IPS DF 19.7 (cell line): ENCODE measurements at places on chromosomes 12 and 14.

GRCh38 chr14:80212023-80212397 lies 706 bp upstream of the DIO2 start:
- DNase-seq: no peak

DNA sequence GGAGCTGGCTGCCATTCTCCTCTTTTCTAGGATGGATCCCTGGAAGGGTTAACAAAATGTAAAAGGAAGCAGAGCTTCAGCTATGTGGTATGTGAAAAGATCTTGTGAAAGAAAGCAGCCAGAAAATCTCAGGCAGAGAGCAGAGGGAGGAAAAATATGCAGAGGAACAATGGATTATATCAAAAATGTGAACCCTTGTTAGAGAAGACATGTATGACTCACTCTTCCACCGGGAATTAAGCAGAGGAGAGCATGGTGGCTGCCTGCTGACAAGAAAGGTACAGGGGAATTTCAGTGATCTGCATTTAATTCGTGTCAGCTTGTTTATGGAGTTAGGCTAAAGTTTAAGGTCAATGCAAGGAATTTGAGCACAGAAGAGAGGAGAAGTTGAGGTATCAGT lies 46.3 kb downstream of the KCNA1 start:
- no peak for DNase-seq

DNA sequence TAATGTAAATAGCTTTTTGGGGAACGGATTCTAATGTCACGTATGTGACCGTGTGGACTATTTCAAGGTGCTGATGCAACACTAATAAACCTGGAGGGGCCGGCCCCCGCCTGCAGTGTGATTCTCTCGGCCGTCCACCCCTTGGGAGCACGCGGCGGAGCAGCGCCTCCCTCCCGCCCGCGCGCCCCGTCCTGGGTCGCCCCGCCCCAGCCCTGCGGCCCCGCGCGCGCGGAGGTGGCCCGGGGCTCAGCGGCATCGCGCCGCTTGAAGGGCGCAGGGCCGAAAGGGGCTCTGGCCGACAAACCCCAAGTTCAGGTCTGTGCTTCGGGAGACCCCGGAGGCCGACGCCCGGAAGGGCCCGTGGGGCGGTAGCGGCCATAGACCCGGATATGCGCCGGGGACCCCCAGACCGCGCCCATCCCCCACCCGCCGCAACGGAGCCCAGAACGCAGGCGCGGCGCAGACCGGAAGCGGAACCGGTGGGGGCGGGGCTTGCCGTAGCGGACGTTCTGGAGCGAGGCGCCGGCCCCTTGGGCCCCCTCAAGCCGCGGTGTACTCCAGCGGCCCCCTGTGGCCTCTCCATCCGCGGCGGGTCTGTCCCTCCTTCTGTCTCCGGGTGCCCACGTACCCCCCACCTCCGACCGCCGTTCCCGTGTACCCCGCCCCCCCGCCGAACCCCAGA lies at the start of gene TEX22:
TEX22 (plus strand) TSS at position 495 of the 682 bp plus-strand sequence. CDS start 803 bp downstream, outside the sequence.
- no peak for DNase-seq

DNA sequence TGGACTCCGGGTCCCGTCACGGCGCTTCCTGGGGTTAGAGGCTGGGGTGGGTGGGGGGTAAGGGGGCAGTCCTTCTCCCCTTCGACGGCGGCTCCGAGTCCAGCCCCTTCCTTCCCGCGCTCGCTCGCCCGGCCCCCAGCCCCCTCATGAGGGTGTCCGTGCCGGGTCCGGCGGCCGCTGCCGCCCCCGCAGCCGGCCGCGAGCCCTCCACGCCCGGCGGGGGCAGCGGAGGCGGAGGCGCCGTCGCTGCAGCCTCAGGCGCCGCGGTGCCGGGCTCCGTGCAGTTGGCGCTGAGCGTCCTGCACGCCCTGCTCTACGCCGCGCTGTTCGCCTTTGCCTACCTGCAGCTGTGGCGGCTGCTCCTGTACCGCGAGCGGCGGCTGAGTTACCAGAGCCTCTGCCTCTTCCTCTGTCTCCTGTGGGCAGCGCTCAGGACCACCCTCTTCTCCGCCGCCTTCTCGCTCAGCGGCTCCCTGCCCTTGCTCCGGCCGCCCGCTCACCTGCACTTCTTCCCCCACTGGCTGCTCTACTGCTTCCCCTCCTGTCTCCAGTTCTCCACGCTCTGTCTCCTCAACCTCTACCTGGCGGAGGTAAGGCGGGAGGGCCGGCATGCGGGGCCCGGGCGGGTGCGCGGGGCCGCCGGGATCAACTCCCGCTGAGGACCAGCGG lies 500 bp downstream of the GPR137C start:
- DNase-seq: no peak

GRCh38 chr14:53955671-53956426 lies 776 bp downstream of the BMP4 start:
- no peak for DNase-seq

DNA sequence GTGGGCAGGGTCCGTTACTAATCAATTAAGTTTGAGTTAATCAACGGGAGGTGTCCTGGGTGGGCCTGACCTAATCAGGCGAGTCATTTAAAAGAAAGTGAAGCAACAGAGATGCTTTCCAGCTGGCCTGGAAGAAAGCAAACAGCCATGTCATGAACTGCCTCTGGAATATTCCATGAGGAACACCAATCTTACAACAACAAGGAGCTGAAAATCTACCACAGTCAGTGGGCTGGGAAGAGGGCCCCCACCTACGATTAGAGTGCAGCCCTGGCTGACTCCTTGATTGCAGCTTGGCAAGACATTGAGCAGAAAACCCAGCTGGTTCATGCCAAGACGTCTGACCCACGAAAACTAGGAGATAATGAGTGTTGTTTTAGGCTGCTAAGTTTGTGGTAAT lies 56.2 kb downstream of the SSPN start:
- DNase-seq: no peak

DNA sequence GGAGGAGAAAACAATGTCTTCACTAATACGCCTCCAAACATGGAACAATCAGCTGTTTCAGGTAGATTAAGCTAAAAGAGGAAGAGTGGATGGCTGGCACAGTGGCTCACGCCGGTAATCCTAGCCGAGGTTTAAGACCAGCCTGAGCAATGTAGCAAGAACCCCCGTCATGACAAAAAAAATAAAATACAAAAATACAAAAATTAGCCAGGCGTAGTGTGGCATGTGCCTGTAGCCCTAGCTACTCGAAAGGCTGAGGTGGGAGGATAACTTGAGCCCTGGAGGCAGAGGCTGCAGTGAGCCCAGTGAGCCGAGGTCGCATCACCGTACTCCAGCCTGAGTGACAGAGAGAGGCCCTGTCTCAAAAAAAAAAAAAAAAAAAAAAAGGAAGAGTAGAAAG lies 1.2 kb upstream of the MED13L start:
- DNase-seq: no peak

GRCh38 chr14:99055816-99056215 lies 216.2 kb downstream of the BCL11B start:
- DNase-seq: no peak

GRCh38 chr12:75011120-75011519 lies 198.5 kb downstream of the KCNC2 start:
- DNase-seq: no peak

DNA sequence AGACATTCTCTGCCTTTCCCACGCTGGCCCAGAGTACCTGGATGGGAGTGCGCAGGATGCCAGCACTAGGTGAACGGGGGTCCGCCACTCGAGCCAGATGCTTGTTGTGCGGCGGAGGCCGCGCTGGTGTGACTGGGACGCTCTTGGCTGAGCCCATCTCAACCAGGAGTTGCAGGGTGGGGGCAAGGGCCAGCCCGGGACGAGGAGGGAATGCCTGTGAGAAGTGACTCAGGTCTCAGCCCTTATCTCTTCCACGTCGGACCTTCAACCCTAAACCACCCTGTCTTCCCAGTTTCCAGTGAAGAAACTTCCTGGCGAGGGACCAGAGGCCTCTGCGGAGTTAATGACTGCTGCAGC lies 312 bp downstream of the CDCA3 start:
- DNase-seq: no peak
